ENCODE measurements at places on chromosomes 4 and X.

- DNase-seq, result no peak
Measured at GRCh38 chr4:164138521-164138920, 615.4 kb upstream of the SMIM31 start.

DNA sequence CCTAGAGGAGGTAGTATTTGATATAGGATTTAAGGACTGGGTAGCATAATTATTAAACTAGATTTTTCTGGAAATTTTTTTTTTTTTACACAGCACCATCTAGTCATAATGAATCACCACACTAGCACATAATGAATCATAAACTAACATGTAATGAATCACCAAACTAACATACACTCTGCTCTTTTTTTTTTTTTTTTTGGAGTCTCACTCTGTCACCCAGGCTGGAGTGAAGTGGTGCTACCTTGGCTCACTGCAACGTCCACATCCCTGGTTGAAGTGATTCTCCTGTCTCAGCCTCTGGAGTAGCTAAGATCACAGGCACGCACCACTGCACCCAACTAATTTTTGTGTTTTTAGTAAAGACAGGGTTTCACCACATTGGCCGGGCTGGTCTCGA is 92.5 kb downstream of the FAM13A start:
- no peak for DNase-seq

DNA sequence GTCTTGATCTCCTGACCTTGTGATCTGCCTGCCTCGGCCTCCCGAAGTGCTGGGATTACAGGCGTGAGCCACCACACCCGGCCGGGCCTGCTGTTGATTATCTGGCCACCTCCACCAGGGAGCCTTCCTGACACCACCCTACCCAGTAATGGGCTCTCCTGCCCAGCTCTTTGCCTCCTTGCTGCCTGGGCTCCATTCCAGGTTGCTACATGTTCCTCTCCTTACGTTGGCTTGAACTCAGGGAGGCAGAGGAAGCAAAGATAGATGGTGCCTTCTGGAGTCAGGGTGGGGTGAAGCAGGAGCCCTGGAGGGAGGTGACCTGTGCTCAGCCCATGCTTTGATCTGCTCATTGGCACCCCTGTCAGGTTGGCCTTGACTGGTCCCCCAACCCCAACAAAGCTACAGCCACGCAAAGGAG is 26.3 kb downstream of the FLNA start:
- no peak for DNase-seq

- no peak for DNase-seq
Measured at GRCh38 chr4:165684177-165684805, 188.7 kb upstream of the TLL1 start.

GRCh38 chr4:172486531-172486930 is 673.3 kb downstream of the GALNTL6 start:
- no peak for DNase-seq

DNA sequence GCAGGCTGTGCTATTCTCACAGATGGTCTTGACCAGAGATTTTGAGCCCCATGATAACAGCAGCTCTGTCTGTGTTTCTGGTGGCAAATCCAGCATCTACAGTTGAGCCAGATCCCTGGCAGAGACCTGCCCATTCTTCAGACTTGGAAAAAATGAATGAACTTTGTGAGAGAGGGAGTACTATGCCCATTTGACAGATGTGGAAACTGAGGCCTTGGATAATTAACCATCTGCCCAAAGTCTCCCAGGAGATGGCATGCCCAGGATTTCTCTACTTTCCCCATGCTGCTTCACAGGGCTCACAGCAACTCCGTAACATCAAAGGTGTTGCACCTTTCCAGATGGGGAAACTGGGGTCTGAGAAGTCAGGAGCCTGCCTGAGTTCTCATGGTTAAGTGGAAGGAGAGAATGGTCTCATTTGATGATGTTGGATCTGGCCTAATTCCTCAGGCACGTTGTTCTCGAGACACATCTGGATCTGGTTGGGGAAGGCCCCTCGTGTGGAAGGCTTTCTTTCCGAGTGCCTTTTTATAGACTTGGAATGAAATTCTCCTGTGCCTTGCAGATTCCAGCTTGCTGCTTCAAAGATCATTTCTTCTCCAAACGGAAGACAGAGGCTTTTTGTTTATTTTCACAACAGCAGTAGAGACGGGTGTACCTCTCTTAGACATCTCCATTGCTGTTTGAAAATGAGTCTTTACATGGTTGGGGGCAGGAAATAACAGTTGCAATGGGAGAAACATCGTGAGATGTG is 73.3 kb upstream of the STX18 start:
- no peak for DNase-seq

DNA sequence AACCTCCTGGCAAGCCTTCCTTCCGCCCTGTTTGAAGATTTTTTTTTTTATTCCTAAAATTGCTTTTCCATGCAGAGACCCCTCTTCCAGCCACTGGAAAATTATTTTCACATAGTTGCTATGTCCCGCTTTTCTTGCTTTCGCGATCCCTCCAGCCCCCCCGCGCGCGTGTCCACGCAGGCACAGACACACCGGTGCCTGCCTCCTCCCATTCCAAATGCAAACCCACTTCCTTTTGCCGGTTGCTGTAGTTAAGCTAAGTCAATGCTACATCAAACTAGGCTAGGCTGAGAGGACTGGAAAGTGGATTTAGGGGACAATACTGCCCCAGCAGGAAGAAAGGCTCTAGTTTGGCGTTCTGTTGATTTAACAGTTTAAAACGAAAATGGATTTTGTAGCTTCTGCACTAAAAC is 111.0 kb downstream of the DHX15 start:
- DNase-seq, result peak; percentile 9

DNA sequence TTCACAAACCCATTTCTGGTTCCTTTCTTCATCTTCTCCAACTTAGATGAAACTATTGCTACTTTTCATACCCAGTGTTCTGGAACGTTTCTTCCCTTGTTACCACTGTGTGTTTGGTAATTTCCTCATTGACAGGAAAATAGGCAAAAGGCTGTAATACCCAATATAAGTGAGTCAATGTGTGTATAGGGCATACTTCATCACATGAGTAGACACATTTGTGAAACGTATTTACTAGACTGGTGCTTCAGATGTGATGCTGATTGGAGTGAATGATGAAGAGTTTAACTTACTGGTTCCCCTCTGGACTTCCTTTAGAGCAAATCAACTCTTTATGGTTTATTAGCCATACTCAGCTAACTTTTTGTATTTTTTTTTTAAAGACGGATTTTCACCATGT is 195.1 kb upstream of the ATP6AP2 start:
- no peak for DNase-seq

DNA sequence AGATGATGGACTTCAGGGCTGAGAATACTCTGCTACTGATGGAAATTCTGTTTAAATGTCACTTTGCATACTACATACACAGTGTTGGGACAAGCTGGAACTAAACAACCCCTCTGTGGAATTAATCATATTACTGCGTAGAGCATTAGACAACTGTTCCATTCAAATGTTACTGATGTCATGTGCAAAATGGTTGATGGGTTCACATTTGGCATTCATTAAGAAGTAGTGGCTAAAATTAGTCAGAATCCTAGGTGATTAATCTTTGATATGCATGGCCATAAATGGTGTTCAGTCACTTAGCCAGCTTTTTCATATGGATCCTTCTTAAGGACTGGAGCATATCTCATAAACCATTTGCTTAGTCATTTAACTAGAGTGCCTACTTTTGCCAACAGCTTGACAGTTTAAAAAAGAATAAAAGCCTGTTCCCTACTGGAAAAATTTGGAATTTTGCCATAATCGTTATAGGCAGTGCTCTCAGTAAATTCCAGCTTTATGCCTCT is 105.2 kb downstream of the RNF150 start:
- peak; percentile 36 for DNase-seq

DNA sequence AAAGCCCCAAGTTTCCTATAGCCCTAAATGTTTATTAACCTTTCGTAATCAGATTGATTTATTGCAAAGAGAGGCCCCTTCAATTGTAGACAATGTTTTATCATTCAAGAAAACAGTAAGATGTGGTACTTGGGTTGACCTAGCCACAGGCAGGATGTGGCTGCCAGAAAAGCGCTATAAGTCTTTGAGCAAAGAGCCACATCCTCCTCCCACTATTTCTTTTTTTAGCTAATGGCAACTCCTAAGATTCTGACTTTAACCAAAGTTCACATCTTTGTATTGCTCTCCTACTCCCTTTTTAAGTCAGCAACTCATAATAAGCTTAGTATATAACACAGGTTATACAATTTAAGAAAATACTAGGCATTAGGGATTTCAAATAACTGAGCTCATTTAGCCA is 70.7 kb upstream of the PPP3CA start:
- no peak for DNase-seq

- no peak for DNase-seq
Measured at GRCh38 chr4:110597582-110597981, 25.3 kb downstream of the PITX2 start.

GRCh38 chr4:151912632-151913031 is 151.8 kb upstream of the GATB start:
- DNase-seq, result no peak

DNA sequence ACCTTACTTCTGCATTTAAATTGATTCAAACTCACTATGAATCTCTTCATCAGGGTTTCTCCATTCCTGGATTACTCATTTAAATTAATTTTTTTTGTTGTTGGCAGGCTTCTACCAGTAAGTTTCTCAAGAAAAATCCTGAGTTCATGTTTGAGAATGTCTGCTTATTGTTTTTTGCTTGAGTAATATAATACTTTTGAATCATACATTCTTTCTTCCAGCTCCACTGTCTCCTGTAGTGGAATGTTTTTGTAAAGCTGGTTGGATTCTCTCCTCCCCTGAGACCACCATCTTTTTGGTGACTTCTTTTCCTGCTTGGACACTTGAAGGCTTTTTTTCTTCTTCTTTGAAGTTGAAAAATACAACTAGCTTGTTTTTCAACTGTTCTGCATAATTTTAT is 4.3 kb upstream of the MID1IP1 start:
- DNase-seq, result no peak

DNA sequence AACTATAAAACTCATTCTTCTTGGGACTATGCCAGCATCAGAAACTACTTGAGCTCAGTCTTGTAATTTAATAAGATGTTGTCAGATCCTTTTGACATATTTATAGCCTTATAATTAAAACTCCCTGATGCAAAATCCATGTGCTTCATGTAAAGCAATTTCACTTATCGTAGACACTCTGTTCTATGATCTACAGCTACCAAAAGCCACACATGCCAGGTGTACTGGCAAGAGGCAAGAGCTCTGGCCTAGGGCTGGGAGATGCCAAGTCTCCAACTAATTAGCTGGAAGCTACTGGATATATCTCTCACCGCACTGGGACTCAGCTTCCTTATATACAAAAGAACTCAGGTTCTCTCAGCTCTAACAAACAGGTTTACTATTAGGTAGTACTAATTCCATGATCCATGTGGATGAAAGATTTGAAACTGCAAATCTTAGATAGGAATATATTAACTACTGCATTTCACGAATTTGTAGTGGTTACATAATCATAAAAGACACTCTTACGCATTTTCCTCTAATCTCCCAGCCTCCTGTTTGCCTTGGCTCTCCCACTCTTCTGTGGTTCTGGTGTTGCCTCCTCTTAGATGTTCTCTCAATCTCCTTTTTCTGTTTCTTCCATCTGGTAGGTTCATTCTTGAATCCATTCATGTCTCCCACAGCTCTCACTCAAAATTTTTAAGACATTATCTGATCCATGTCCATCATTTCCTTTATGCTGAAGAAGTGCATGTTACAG is 103.0 kb downstream of the HHIP start:
- DNase-seq, result no peak

DNA sequence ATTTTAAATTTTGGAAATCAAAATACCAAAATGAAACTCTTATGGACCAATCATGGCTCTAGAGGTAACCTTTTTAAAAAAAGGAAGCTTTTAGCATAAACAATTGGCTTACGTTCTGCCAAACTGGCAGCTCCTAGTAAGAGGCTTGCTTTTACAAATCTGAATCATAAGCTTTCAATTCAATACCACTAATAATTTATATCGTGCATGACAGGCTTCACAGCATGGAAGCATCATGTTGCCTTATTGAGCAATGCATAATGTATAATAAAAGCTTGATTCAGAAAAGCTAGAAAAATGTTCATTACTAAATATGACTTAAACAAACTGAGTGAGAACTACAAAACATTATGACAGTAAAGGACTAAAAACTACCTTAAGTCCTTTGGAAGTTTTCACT is 280.9 kb downstream of the IQCM start:
- DNase-seq, result no peak

DNA sequence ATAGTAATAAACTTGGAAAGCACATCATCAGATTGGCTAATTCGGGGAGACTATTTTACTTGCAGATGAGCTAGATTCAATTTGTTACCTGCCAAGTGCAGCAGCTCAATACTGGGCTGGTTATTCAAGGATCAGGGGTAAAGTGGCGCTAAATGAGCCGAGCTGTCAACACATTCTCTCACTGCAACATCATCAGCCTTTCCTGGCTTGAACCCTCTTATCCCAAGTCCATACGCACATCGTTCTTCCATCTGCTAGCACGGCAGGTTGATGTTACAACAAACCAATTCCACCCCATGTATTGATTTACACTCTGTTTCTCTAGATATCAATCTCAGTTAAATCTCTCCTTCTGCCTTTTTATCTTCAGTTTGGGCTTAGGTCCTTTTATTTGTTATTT is 2101.5 kb upstream of the AGA start:
- DNase-seq, result no peak
